ENCODE measurements at places on chromosomes 7 and 10.

- no peak for DNase-seq
Measured at GRCh38 chr10:62037890-62038608, 136.6 kb downstream of the ARID5B start.

DNA sequence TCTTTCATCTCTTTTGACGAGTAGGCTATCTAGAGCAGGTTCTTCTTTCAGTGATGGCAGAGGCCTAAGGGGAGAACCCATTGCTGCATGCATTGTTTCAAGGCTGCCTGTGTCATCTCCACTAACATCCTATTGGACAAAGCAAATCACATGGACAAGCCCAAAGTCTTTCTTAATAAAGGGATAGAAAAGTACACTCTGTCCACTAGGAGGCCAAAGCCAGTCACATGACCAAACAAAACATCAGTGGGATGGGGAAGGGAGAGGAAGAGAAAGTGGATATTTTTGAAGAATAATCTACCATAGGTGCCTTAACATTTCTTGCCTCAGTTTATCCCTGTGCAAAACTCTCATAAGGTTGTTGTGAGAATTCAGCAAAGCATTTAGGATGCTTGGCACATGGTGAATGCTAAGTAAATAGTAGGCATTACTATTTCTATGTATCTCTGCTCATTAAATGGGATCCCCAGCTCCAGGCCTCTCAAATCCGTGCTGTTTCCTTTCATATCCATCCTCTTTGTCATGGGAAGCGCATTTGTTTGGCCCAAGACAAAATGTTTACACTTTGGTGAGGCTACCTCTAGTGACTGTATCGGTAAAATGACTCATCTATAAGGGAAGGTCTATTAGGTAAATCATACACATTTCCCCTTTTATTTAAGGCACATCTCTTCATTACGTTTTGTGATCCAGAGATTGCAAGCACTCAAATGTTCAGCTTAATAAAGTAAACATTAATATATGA lies 16.7 kb upstream of the CADPS2 start:
- no peak for DNase-seq

- no peak for DNase-seq
Measured at GRCh38 chr10:86706401-86706841, 38.1 kb downstream of the LDB3 start.

- no peak for DNase-seq
Measured at GRCh38 chr7:158727690-158728089, 23.1 kb upstream of the NCAPG2 start.

GRCh38 chr7:39700932-39701331 lies 77.6 kb downstream of the RALA start:
- DNase-seq, result no peak

DNA sequence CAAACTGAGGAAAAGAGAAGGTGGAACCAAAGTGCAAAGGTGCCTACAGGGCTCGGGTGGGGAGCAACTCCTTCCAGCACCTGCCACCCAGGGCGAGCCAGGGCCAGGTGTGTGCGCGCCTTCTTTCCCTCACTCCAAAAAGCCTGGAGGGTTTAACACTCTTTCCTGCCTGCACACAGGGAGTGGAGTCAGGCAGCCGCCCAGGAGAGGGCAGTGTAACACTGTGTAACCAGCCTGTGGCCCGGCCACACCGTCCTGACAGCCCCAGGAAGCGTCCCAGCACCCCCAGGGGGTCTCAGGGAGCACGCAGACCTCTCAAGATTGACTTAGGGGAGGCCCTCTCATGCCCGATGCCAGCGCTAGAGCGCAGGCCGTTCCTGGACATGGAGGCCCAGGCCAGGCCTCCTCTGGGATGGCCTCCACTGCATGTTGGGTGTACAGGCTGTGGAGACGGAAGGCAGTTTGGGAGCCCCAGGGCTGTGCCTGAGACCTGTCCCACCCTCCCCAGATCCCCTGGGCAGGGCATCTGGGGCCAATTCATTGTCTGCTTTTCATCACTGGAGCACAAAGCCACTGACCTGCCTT lies 13.4 kb downstream of the BRI3 start:
- no peak for DNase-seq

DNA sequence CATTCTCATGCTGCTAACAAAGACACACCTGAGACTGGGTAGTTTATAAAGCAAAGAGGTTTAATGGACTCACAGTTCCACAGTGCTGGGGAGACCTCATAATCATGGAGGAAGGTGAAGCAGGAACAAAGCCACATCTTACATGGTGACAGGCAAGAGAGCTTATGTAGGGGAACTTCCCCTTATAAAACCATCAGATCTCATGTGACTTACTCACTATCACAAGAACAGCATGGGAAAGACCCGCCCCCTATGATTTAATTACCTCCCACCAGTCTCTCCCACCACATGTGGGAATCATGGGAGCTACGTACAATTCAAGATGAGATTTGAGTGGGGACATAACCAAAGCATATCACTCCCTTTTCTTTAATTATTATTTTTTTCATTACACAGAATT lies 16.6 kb downstream of the COL28A1 start:
- no peak for DNase-seq

DNA sequence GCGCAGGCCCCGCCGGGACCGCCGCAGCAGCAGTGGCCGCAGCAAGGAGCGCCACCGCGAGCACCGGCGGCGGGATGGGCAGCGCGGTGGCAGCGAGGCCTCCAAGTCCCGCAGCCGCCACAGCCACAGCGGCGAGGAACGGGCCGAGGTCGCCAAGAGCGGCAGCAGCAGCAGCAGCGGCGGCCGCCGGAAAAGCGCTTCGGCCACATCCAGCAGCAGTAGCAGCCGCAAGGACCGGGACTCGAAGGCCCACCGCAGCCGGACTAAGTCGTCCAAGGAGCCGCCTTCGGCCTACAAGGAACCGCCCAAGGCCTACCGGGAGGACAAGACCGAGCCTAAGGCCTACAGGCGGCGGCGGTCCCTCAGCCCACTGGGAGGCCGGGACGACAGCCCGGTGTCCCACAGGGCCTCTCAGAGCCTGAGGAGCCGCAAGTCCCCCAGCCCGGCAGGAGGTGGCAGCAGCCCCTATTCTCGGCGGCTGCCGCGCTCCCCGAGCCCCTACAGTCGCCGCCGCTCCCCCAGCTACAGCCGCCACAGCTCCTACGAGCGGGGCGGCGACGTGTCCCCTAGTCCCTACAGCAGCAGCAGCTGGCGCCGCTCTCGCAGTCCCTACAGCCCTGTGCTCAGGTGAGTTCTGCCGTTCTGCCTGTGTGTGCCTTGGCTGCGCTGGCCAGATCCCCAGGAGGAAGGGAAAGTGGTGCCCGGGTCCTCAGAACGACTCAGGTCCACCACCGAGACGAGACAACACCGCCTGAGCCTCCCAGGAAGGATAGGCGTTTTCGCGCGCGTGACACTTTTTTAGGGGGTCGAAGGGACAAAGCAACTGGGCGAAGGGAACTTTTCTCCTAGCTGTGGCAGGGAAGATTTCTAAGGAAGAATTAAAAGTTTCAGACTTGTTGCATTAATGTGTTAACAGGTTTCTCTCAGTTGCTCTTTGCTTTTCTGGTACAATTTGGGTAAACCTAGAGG lies 1.5 kb downstream of the CDK13 start:
- peak; percentile 43 for DNase-seq

DNA sequence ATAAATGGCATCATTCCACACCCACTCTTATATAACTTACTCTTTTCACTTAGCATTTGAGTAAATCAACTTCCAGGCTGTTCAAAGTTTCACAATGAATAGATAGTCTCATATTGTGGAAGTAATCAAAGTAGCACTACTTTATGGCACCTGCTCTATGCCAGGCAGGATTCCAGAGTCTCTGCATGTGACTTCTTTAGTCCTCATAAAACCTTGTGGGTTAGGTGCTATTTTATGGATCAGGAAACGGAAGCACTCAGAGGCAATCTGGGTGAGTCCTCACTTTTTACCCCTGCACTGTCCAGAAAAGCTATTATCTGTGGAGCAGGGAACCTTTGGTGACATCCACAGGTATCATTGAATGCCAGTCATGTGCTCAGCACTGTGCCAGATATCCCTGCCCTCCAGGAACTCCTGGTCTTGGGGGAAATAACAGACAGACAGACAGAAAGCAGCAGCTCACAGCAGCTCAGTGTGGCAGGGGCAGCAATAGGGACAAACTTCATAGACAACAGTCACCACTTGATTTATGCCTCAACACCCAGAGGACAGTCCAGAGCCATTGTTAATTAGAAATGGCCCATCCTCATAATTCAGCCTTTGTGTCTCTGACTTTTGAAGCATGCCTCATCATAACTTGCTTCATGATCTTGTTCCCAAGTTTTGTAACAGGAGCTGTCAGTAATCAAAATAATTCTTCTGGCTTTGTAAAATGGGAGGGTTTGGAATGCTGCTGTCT lies 160.6 kb downstream of the SEC23IP start:
- DNase-seq, result no peak

- no peak for DNase-seq
Measured at GRCh38 chr7:43244232-43244631, 131.8 kb downstream of the HECW1 start.

GRCh38 chr7:149713061-149713730 lies 60.2 kb downstream of the ZNF467 start:
- DNase-seq, result no peak

- no peak for DNase-seq
Measured at GRCh38 chr10:95964756-95965155, 57.0 kb downstream of the CC2D2B start.

- no peak for DNase-seq
Measured at GRCh38 chr7:148218603-148219002, 372.0 kb upstream of the C7orf33 start.

- no peak for DNase-seq
Measured at GRCh38 chr10:117677890-117678500, 135.4 kb downstream of the EMX2 start.

DNA sequence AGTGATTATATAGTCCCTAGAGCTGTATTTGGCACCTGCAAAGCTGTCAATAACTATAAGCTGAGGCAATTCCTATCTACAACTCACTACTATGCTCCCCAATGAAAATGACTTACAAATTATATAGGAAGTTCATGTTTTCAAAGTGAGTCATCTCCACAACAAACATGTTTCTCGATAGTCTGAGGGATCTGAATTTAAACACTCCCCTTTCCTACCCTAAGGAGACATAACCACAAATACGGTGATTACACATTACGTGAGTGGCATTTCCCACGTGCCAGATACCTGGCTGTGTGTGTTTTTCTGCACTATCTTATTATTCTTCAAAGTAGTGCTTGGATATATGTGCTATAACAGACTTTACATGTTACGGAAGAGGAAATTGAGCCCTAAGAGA lies 122.5 kb upstream of the C1QL3 start:
- DNase-seq, result no peak

GRCh38 chr10:104328896-104329710 lies 9.2 kb downstream of the ITPRIP start:
- DNase-seq, result peak; percentile 56

DNA sequence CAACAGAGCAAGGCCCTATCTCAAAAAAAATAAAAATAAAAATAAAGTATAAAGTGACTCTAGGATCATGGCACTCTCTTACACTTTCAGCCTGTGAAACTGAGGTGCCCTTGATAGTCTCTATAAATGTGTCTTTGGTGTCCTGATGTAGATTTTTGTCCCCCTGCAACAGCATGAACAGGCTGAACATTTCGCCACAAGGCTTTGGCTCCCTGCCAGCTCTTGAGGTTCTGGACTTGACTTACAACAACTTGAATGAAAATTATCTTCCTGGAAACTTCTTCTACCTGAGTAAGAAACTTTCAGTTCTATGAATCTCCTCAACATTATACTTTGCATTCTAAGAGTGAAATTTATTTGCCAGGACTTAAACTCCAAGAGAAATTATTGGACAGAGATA lies 48.1 kb upstream of the BMS1 start:
- DNase-seq, result no peak

DNA sequence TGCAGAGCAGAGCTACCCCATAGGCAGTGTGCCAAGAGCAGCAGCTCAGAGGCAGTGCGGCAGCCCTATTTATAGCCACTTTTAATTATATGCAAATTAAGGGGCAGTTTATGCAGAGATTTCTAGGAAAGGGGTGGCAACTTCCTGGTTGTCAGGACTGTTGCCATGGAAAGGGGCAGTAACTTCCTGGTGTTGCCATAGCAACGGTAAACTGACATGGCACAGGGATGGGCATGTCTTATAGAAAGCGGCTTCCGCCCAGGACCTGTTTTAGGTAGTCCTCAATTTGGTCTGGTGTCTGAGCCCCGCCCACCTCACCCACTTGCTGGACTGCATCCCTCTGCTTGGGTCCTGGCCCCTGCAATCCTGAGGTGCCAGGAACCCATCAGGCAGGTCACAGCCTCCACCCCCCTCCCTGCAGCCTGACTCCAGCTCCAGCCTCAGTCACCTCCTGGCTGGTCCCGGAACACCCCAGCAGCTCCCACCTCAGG lies 115.8 kb downstream of the TMEM130 start:
- DNase-seq, result no peak

DNA sequence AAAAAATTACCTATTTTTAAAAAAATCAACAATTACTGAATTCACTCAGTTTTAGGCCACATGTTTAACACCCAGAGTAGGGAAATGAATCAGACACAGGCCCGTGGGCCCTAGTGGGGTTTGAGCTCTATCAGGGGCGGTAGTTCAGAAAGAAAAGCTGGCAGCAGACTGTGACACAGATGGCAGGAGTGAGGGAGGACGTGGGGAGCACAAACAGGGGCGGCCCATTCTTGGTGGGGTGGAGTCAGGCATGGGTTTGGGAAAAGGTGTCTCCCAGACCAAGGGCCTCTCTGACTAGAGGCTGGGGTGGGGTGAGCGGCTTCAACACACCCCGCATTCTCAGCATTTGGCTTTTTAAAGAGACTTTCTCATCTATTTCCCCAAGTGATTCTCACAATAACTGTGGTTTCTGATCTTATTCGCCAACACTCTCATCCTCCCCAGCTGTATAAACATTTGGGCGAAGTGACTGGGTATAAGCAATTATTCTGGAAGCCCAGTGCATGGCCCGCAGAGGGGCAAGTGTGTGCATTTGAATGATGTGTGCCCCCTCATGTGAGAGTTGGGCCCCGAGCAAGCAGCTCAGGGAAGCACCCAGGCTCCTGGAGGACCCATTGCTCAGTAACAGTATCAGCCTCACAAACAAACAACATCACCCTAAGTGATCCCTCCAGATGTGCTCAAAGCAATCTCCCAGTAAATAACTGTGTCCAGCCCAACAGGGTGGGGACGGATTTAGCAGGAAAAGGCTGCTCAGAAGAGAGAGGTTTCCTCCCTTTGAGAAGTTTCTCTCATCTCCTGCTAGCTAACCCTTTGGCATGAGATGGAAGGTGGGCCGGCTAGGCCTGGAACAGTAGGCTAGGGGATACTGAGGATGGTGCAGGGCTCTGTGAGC lies 437.6 kb upstream of the ZMIZ1 start:
- DNase-seq, result no peak

- DNase-seq, result no peak
Measured at GRCh38 chr7:46714904-46715303, 793.8 kb upstream of the IGFBP3 start.

- DNase-seq, result no peak
Measured at GRCh38 chr10:34206935-34207268, 608.2 kb downstream of the PARD3 start.

GRCh38 chr10:56623064-56623463 lies 262.0 kb upstream of the ZWINT start:
- DNase-seq, result no peak

GRCh38 chr7:95470452-95470851 lies 15.3 kb upstream of the ASB4 start:
- no peak for DNase-seq
